ENCODE measurements at places on chromosomes 13 and 19.

DNA sequence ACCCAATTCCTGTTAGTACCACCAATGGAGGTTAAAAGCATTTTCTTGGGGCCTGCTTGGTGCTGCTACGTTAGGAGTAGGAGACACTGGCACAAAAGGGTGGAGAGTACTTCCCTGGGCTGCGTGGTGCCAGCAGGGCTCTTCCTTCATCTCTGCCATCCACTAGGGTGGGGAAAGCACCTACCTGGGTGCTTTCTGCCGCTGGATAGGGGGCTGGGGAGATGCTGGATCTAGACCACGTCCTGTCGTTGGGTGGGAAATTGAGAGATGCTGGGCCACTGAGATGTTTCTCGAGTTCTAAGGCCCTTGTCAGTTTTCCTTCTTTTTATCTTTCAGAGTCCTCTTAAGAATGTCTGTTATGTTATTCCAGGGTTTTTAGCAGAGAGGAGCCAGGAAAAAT, 6.7 kb upstream of the FCGBP start:
- DNase-seq = no peak

- no peak for DNase-seq
Observed at GRCh38 chr13:110293037-110293436, 13.9 kb downstream of the COL4A1 start.

- DNase-seq = peak; percentile 74
Observed at GRCh38 chr13:21683034-21683733, 12.3 kb downstream of the FGF9 start.

GRCh38 chr13:22173610-22174009, 502.7 kb downstream of the FGF9 start:
- peak; percentile 24 for DNase-seq

DNA sequence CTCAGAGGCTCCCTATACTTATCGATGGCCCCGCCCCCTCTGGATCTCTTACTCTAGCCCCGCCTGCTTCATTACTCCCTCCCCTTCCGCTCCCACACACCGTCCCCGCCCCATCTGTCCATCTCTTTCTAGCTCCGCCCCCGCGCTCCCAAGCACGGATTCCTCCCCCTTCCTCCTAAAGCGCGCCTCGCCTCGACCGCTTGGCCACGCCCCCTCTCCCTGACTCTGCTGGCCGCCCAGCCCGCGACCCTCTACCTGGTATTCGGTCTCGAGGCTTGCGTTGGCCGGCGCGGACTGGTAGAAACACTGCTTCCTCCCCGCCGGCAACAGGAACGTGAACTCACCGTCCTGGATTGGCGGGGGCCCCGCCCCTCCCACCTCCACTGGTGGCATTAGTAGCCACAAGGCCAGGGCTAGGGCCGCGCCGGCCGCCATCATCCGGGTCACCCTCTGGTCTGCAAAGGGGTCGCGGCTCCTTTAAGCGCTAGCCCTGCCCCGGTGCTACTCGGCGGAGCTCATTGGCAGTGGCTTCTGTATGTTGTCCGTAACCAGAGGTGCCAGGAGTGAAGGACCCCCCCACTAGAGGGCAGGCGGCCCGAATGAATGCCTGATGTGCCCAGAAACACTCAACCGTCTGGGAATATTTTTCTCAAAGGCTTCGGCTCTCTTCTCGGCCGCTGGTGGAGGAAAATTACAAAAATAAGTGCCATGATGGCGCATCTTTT, at the start of gene TMED1:
TSS of gene TMED1 (minus strand) at position 459 of the 725 bp plus-strand sequence. CDS start at position 438, 21 bp downstream.
- peak; percentile 100 for DNase-seq

GRCh38 chr13:49615836-49616675, 12.3 kb upstream of the ARL11 start:
- no peak for DNase-seq

DNA sequence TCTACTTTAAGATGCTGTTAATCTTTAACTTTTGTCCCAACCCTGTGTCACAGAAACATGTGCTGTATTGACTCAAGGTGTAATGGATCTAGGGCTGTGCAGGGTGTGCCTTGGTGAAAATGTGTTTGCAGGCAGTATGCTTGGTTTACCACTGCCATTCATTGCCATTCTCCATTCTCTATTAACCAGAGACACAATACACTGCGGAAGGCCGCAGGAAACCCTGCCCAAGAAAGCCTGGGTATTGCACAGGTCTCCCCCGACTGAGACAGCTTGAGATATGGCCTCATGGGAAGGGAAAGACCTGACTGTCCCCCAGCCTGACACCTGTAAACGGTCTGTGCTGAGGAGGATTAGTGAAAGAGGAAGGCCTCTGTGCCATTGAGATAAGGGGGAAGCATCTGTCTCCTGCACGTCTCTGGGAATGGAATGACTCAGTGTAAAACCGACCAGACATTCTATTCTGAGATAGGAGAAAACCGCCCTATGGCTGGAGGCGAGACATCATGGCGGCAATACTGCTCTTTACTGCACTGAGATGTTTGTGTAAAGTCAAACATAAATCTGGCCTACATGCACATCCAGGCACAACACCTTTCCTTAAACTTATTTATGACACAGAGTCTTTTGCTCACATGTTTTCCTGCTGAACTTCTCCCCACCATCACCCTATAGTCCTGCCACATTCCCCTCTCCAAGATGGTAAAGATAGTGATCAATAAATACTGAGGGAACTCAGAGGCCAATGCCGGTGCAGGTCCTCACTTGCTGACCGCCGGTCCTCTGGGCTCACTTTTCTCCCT, 13.1 kb upstream of the ZNF888 start:
- DNase-seq = no peak

- no peak for DNase-seq
Observed at GRCh38 chr13:92315265-92315664, 911.3 kb upstream of the GPC6 start.

- no peak for DNase-seq
Observed at GRCh38 chr19:19649155-19649554, 5.7 kb upstream of the GMIP start.

- no peak for DNase-seq
Observed at GRCh38 chr19:30908262-30908771, 440.9 kb downstream of the TSHZ3 start.

DNA sequence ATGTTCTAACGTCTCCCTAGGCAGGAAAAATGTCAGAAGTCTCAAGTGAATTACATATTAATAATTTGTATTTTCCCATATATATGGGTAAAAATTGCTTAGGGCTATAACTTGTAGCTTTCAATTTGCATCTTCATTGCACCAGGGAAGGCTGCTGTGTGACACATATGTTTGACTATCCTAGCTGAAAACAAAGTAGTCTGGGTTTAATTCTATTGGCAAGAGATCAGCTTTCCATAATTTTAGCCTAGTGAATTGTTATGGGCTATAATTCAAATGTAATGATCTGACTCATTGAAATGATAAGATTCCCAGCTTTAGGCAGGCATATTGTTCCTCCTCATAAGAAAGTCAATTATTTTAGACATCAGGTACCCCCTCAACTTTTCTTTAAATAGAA, 553.1 kb downstream of the DCT start:
- no peak for DNase-seq

DNA sequence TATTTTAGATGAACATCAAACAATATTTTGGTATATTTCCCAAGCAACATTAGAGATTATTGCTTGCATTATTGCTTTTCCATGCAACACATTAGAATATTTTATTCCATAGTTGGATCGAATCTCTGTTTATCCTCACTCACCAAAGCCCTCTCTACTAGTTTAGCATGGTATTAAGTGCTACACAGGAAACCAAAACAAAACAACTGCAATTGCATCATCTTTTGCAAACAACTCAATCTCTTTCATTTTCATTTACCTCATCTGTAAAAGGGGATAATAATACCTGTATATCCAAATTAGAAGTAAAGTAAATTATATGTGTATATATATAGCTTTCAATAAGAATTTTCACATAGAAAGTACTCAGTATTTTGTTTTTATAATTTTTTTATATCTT, 147.8 kb upstream of the PCDH9 start:
- no peak for DNase-seq

- DNase-seq = no peak
Observed at GRCh38 chr13:27052551-27053208, 118.9 kb downstream of the USP12 start.

DNA sequence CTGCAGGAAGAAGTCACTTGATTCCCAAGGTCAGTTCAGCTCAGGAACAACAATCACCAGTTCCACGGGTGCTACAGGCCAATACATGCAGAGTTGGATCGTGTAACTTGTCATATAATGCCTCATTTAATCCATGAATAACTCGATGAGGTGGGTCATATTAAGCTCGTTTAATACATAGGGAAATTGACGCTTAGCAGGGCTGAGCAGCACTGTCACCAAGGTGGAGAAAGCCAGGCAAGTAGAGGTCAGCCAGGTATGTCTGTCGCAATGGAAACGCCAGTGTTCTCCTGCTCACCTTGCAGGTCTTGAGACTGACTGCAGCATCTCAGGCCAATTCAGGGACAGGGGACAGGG, 52.3 kb downstream of the CCDC70 start:
- no peak for DNase-seq

DNA sequence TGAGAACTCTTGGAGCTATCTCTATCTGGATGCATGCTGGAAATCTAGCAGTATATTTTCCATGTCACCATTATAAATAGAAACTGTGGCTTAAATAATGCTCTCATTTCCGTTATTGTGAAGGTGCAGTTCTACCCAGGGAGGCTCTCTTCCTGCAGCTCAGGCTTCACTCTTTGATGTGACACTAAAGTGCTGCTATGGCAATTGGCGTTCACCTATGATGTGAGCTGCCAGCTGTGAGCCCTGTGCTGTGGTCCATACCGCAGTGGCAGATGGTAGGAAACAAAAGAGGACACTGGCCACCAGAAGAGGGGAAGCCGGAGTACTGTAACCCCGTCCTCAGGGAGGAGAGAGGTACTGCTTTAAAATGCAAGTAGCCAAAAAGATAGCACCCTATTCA, 40.6 kb upstream of the ZNF681 start:
- no peak for DNase-seq

- DNase-seq = peak; percentile 65
Observed at GRCh38 chr19:38666663-38667511, 19.4 kb downstream of the ACTN4 start.

GRCh38 chr13:98280176-98280510, 103.1 kb upstream of the RNF113B start:
- no peak for DNase-seq

GRCh38 chr13:85879014-85879413, 79.8 kb upstream of the SLITRK6 start:
- peak; percentile 6 for DNase-seq

DNA sequence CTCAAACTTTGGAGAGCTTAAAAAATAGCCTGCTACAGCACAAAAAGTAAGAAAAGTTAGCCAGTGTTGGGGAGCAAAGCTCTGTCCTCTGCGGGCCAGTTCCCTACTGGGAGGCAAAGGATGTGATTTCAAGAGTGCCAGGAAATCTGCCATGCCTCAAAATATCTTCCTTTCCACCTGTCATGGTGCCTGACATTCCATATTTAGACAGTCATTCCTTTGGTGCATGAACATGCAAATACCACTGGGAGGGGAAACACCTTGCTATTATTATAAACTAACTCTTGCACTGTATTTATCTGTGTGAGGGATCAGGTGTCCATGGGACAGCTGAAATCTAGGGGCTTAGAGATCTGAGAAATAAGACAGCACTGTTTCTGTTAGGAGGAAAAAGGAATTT, 10.3 kb downstream of the FREM2 start:
- DNase-seq = no peak

DNA sequence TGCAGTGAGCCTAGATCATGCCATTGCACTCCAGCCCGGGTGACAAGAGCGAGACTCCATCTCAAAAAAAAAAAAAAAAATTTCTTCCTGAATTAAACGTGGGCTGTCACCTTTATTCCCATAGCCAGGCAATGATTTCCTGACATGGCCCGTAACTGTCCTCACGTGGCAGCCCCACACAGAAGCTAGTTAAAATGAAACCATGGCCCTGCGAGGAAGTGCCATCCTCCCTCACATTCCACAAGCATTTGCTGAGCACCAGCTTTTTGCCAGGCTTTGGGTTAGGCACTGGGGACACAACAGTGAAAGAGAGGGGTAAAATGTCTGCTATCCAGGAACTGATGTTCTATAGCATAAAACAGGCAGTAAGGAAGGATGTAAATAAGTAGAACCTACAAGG, 13.2 kb upstream of the FBXO27 start:
- DNase-seq = no peak

Measured in PC-3 (cell line).